RWPE2 (cell line): ENCODE measurements at places on chromosomes 5 and 9.

GRCh38 chr5:80109646-80110478 lies 74.7 kb downstream of the THBS4 start:
- DNase-seq, result no peak

DNA sequence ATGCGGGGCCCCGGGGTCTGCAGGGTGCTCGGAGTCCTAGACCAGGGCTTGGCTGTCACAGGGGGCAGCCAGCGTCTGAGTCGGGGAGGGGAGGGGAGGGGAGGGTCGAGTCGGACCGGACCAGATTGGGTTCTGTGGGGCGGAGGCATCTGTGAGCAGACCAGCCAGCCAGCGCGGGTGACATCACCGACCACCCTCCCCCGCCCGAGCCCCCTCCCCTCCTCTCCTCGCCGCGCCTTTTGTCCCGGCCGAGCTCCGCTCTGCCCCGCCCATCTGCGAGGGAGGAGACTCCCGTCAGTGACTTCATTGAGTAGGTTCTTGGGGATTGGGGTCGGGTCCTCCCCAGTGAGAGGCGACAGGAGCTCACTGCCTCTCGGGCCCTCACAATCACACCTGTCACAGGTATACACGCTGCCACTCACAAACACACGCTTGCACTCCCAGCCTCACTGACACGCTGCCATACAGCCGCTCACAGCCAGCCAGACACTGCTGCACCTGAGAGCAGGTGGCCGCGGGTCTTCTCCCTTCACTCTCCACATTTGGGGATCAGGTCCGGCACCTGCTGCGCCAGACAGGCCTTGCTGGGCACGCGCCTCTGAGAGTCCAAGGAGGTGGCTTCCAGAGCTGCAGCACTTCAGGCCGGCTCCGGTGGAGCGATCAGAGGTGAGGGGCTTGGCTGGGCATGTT lies 546 bp downstream of the DNAJB5 start:
- peak; percentile 62 for DNase-seq

- DNase-seq, result no peak
These were observed 1040.3 kb downstream of the TLE1 start for GRCh38 chr9:80649001-80649420.

- DNase-seq, result no peak
These were observed 183.3 kb downstream of the DEPDC1B start for GRCh38 chr5:60516688-60517087.

- no peak for DNase-seq
These were observed 537.6 kb downstream of the DTWD2 start for GRCh38 chr5:118450554-118451332.

GRCh38 chr5:148986636-148987035 lies 76.2 kb downstream of the SH3TC2 start:
- DNase-seq, result no peak

- DNase-seq, result no peak
These were observed 646.1 kb upstream of the SEMA6A start for GRCh38 chr5:117220730-117221129.

DNA sequence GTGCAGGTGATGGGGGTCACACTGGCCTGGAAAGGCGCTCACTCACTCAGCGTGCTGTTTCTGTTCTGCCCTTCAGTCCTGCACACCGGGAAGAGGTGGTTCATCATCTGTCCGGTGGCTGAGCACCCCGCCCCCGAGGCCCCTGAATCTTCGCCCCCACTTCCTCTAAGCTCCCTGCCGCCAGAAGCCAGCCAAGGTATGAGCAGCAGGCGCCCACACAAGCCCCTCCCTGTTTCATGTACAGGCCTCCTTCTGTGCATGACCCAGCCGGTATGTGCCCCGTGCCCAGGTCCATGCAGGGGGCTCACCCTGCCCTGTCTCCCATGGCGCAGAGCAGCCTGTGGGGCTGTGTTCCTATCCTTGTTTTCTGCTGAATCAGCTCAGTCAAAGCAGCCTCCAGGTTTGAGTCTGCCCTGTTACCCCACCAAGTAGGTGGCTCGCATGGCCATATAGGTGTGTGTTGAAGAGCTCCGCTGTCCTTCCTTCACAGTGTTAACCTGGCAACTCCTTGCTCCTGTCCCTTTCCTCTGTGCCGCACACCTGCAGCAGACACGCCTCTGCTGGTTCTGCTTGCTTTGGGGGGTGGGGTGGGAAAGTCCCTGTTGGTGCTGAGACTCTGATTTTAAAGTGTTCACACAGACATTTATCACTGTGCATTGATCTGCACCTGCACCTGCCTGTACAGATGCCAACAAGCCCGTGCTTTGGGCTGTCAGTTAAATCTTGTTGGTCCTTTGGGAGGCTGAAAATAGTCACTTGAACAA lies 84.8 kb downstream of the WNK2 start:
- DNase-seq, result no peak

- no peak for DNase-seq
These were observed 59.4 kb downstream of the GRAMD2B start for GRCh38 chr5:126482591-126482990.

- no peak for DNase-seq
These were observed 23.4 kb upstream of the BARX1 start for GRCh38 chr9:93978551-93978950.

GRCh38 chr5:178361657-178362445 lies 129.2 kb upstream of the PHYKPL start:
- DNase-seq, result no peak
